ENCODE measurements at places on chromosomes 13 and 19. TPM values are rescaled to one million over a fixed set of nuclear protein-coding genes. Genes with fewer than 3 reads are reported as not detected.

KRTDAP gene
- not detected for total RNA-seq

ZNF628 gene
- total RNA-seq, result 3.8 TPM

PLK5 gene
- total RNA-seq, result not detected

SUCLA2 gene
- 25.3 TPM for total RNA-seq

SLC1A5 gene
- 105 TPM for total RNA-seq

PCDH8 gene
- total RNA-seq, result not detected

ZNF844 gene
- total RNA-seq, result 2.2 TPM

MATK gene
- 3.3 TPM for total RNA-seq

TMC4 gene
- not detected for total RNA-seq

GRK1 gene
- not detected for total RNA-seq

S1PR5 gene
- total RNA-seq, result not detected

TLE6 gene
- total RNA-seq, result 0.58 TPM

ZNF700 gene
- 4.6 TPM for total RNA-seq

CEACAM16 gene
- not detected for total RNA-seq

RGCC gene
- total RNA-seq, result 358 TPM

MBD3L3 gene
- total RNA-seq, result not detected

EID2B gene
- 4.1 TPM for total RNA-seq

ANGPTL8 gene
- not detected for total RNA-seq

TSHZ3 gene
- 5.9 TPM for total RNA-seq

LSR gene
- 7.5 TPM for total RNA-seq

IFI30 gene
- 21.0 TPM for total RNA-seq

FCAR gene
- total RNA-seq, result not detected

C19orf85 gene
- total RNA-seq, result not detected

OR7D2 gene
- 0.35 TPM for total RNA-seq
